ENCODE measurements at places on chromosomes 1 and 21.

DNA sequence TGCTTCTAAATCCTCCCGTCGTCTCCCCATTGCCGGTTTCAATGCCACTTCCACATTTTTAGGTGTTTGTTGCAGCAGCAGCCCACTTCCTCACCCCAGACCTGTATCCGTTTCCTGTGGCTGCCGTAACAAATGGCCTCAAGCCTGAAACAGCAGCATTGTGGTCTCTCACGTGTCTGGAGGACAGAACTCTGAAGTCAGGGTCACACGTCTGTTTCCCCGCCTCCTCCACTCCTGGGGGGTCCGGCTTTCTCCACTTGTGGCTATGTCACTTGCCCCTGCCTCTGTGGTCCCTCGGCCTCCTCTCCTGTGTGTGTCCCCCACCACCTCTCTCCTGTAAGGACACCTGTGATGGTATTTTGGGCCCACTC is 21.8 kb downstream of the TRPM2 start:
- DNase-seq = no peak

GRCh38 chr1:78375996-78376395 is 114.8 kb upstream of the PTGFR start:
- DNase-seq = no peak

GRCh38 chr1:6962996-6963911 is 178.0 kb downstream of the CAMTA1 start:
- no peak for DNase-seq

- DNase-seq = peak; percentile 38
Measured at GRCh38 chr1:220873868-220874655, 5.2 kb upstream of the HLX start.

GRCh38 chr1:232686346-232686745 is 56.4 kb upstream of the SIPA1L2 start:
- no peak for DNase-seq

- no peak for DNase-seq
Measured at GRCh38 chr1:54191525-54191924, 8.3 kb downstream of the CYB5RL start.

DNA sequence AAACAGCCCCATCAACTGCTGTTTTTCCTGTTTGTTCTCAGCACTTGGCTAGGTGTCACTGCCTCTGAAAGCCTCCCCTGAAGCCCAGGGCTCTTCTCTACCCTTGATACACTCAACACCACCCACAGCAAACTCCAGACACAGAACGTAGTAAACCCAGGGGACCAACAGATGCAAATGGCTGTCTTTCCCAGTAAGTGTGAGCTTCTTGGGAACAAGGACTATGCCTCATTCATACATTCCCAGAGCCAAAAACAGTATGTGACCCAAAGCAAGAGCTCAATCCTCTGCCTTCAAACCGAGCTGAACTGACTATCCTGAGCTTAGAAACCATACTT is 4.4 kb downstream of the LBR start:
- DNase-seq = no peak

DNA sequence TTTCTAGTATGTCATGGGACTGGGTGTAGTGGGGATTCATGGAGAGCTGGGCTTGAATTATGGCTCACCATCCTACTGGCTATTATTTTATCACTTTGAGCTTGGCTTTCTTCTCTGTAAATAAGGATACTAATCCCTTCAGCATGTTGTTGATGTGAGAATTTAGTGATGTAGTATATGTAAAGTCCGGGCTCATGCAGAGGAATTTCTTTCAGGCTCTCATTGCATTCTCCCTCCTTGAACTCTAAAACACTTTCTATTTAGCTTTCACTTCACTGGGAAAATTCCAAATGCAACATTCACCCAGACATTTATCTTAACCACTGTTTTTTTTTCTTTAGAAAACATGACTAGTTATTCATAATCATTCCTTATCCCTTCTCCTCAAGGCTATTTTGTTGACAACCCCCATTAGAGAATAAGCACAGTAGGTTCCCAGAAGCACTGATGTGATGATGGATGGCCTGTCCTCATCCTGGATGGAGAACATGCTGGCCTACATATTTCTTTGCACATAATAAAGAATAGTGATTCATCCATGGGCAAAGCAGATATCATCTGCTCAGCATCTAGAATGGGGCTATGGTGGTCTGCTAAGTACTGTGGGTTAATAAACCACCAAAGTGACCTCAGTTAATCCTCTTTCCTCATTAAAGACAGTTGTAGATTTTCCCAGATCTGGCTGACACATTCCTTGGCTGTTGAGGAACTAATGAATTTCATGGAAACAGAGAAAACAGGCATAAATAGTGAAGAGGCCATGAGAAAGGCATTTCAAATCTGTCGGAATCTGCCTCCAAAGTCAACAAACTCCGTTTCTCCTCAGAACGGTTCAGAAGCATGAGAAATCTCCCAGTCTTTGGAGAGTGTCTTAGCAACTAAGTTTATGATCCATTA is 68.0 kb upstream of the CYP2J2 start:
- DNase-seq = no peak

- no peak for DNase-seq
Measured at GRCh38 chr1:156935505-156936128, 15.2 kb downstream of the LRRC71 start.
